ENCODE measurements at places on chromosomes 16 and 17.
A peak's percentile ranks its signal among the peaks of the same experiment; 100 is the strongest.

DNA sequence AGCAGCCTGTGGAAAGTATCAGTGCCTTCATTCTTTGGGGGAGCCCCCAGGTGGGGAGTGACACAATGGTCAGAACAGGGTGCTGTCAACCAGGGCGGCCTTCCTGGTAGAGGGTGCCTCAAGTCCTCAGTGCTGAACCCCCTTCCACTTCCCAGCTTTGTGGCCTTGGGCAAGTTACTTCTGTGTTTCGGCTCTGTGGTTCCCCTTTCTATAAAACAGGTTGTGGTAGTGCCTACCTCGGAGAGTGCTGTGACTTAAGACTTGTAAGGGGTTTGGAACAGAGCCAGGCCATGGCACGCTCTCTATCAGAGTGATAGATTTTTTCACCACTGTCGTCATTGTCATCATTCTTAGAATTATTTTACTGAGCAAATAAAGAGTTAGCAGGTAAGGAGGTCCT is 141.1 kb downstream of the CCDC182 start:
- DNase-seq, result peak; percentile 53

GRCh38 chr17:76844846-76845245 is 23.4 kb upstream of the MGAT5B start:
- DNase-seq, result no peak

- no peak for DNase-seq
Observed at GRCh38 chr17:73667181-73667959, 23.1 kb upstream of the SDK2 start.

DNA sequence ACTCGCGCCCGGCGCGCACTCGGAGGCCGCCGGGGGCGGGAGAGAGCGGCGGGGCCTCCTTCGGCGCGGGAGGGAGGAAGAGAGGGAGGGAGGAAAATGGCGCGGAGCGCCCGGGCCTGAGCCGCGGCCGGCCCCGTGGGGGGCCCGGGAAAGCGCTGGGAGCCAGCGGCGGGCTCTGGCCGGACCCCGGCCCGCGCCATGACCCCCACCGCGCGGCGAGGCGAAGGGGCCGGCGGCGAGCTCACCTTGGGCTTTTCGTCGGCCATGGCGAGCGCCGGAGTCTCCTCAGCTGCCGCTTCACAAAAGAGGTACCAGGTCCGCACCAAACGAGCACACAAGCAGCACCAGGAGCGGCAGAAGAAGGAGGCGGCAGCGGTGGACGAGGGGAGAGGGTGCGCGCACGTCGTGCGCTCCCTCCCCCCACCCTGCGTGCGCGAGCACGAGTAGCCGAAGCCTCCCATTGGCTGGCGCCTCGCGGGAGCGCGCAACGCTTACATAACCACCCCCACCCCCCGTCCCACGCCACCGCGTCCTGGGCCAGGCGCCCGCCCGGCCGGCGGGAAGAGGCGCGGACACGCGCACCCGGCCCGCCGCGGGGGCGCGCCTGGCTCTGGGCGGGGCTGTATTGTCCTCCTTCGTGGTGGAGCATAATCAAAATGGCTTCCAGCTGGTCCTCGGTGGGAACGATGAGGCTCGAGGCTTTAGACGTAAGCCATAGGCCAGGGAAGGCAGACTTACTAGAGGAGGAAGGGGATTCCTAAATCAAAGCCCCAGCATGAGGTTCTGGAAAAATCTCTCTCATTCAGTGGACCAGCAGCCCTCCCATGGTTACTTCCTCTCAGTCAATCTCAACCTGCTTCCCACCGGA is at the start of gene SUMO2:
Gene SUMO2, minus strand, starts transcription at position 391 of the 868 bp plus-strand sequence. Its CDS starts 125 bp downstream, at position 266.
- DNase-seq, result peak; percentile 93

DNA sequence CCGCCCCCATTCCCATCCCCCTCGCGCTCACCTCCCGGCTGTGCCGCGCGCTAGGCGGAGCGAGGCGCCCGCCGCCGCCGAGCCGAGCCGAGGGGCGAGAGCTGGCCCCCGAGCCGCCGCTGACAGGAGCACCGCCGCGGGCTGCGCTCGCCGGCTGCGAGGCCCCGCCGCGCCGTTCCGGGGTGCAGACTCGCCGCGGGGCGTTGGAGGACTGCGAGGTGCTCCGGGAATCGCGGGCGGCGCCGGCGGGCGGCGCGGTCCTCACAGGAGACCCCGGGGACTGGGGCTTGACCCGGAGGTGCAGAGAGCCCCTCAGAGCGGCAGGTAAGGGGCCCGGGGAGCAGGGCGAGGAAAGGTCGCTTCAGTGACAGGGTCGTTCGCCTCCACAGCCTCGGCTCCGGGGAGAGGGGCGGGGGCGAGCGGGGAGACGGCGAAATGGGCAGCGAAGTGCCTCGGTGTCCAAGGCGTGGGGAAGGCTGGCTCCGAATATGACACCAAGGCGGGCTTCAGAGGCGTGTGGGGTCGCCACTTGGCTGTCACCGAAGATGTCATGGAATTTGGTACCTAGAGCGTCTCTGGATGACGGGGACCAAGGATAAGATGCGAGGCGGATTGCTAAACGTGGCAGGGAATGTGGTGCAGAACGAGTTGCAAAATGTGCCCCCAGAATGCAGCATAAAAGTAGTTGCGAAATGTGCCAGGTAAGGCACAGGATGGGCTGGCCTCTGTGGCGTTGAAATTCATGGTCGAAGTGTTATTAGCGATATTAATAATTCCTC is 580 bp downstream of the TANC2 start:
- DNase-seq, result peak; percentile 51

DNA sequence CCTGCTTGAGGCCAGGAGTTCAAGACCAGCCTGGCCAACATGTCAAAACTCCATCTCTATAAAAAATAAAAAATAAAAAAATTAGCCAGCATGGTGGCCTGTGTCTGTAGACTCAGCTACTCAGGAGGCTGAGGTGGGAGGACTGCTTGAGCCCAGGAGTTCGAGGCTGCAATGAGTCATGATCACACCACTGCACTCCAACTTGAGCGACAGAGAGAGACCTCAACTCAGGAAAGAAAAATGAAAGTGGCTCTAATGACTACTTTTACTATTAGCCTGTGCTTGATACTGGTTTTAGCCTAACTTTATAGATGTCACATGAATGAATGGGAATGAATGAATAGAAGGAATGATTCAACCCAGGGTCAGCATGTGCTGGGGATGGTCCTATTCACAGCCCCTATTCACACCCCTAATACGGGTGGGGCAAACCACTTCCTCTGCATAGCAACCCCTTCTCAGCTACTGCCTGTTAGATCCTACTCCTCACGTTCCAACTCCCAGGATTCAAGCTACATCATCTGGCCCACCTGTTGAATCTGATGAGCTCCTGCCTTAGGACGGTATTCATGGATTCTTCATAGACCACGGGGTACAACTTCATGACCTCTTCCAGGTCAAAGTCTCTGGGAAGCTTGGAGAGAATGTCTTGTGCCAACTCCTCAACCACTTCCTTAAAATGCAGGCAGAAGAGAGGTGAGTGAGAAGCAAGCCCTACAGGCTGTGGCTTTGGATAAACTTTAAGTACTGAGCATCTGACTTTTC is 40.5 kb downstream of the LYRM1 start:
- DNase-seq, result no peak

- no peak for DNase-seq
Observed at GRCh38 chr16:49378238-49378637, 4.6 kb downstream of the C16orf78 start.

DNA sequence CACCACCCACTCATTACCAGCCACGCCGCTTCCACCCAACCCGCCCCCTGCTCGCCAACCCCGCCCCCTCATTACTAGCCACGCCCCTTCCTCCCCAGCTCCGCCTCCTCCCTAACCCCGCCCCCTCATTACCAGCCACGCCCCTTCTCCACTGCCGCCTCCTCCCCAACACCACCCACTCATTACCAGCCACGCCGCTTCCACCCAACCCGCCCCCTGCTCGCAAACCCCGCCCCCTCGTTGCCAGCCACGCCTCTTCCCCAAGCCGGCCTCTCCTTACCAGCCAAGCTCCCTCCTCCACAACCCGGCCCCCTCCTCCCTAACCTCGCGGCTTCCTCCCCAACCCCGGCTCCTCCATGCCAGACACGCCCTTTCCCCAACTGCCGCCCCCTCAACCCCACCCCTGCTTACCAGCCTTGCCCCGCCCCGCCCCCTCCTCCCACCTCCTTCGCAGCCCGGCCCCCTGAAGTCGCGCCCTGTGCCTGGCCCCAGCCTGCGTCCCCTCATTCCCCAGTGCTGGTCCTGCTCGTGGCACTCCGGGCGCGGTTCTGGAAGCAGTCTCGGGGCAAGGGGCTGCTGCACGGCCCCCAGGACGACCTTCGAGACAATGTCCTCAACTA is 7.3 kb downstream of the SLC22A31 start:
- DNase-seq, result no peak

DNA sequence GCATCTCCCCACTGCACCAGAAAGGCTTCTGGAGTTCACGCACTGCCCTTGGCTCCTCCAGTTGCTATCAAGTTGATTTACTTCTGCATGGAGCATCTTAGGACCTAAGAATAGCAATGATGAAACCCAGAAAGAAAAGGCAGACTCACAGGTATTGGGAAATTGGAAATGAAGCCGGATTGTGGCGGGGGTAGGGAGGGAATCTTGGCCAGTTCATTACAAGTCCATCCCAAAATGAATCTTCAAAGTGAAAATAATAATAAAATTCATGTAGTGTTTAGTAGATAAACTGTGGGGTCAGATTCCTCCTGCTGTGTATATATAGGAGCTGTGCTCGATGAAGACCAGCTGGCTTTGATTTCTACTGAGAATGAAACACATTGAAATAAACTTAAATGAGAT is 33.7 kb downstream of the TEKT3 start:
- DNase-seq, result no peak

DNA sequence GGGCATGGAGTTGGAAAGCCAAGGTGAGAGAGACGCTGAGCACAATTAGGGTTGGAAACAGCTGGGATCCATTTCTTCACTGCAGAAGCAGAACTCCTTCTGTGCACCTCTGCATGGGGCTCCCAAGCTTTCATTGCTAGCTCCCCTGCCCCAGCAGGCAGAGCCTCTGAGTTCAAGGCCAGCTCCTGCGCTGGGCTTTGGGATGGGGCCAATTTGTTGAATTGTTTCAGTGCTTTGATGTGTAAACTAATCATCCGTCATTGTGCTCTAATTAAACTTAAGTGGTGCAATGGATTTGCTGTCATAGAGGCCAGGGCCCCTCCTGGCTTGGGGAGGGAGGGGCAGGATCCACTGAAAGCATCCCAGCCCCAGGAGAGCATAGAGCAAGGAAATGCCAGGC is 13.5 kb upstream of the LYRM9 start:
- DNase-seq, result no peak

DNA sequence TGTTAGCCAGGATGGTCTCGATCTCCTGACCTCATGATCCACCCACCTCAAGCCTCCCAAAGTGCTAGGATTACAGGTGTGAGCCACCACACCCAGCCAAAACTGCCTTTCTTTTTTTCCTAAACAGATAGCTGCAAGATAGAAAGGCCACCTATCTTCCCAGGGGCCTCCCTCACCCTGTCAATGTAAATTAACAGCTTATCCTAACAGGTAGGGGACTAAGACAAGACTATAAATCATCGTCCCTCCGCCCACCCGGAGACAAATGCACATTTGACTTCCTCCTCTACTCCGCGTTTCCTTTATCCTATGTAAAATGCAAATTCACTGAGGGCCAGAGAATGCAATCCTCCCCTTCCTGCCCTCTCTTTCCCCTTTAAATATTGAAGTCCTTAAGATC is 71.4 kb downstream of the MARF1 start:
- DNase-seq, result no peak

DNA sequence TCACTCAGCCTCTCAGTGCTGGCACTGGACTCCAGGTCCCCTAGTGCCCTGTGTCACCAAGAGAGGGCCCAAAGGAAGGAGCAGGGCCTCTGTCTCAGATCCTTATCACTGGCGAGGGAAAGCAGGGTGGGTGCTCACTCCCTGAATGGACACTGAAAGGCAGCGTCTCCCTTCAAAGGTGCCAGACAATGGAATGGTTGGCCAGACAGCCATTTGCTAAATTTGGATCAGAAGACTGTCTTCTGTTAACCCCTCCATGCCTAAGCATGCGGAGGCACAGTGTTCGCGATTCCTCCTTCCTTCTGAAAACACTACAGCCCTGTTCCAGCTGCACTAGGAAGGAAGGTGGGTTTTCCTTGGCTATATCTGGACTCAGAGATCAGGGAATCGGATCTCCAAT is 48.4 kb downstream of the SRCIN1 start:
- DNase-seq, result no peak

Data from stimulated activated CD4-positive, alpha-beta T cell treated with anti-CD3 and anti-CD28 coated beads, Interleukin-2, amount 100 ng/mL, for 4 hours (primary cell).